Stimulated activated CD8-positive, alpha-beta memory T cell treated with anti-CD3 and anti-CD28 coated beads, Interleukin-4, amount 100 ng/mL, for 1 hour (primary cell): ENCODE measurements at places on chromosomes 6 and 20.

GRCh38 chr6:99609905-99610489 is 3.4 kb downstream of the PRDM13 start:
- no peak for DNase-seq

GRCh38 chr6:2749969-2750600 is 637 bp downstream of the MYLK4 start:
- DNase-seq: no peak

GRCh38 chr6:69019832-69020231 is 384.8 kb downstream of the ADGRB3 start:
- DNase-seq: no peak

DNA sequence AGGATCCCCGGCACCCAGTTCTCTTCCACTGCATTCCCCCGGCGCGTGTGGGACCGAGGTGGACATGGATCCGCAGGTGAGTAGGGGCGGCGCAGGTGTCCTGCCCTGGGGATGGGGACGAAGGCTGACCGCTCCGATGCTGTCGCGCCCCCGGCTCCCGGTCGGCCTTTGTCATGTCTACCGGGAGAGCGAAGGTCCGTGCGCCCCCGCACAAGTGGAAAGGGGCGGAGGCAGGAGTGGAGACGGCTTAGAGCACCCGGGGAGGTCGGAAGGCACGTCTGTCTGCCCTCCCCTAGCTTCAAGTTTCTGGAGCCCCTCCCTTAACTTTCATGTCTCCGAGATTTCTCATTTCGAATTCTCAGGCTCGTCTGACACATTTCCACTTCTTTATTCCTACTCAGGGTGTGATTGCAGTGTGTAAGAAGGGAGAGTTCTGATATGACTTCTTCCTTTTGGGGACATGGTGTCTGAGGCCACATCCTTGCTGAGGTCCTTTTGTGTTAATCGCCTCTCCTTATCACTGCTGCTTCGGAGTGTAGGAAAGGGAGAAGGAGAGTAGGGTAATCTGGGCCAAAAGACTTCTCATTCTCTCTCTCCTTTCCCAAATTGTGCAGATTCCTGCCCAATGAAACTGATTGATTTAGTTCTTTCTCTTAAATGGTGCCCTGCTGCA is 435 bp downstream of the KIFC1 start:
- DNase-seq: no peak

- no peak for DNase-seq
Measured at GRCh38 chr6:41644297-41644879, 6.1 kb downstream of the MDFI start.

GRCh38 chr6:3501826-3502500 is 45.1 kb upstream of the SLC22A23 start:
- DNase-seq: no peak

GRCh38 chr6:149212892-149213801 is 104.4 kb upstream of the TAB2 start:
- DNase-seq: no peak

- DNase-seq: no peak
Measured at GRCh38 chr6:35051396-35051795, 89.7 kb downstream of the TCP11 start.

DNA sequence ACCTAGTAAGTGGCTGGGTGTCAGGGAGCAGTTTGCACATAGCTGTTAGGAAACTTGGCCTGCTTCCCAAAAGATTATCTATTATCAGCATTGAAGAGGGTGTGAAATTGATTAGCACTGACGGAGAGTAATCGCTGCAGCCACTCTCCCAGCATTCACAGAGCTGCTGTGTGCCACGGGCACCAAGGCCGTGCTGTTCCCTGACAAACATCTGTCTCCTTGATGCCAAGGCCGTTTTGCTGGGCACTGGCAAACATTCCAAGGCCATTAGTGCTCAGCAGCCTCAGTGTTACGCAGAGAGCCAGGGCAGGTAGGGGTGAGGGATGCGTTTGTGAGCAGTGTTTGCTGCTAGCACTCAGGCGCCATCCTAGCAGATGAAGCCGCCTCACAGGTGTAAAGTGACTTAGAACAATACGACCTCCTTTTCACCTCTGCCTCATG is 57.7 kb upstream of the VSTM2L start:
- DNase-seq: no peak

- DNase-seq: no peak
Measured at GRCh38 chr20:23042270-23042669, 7.2 kb downstream of the SSTR4 start.

- DNase-seq: no peak
Measured at GRCh38 chr20:6468423-6469116, 298.9 kb upstream of the BMP2 start.

GRCh38 chr20:8616792-8617191 is 452.1 kb upstream of the PLCB4 start:
- DNase-seq: no peak

DNA sequence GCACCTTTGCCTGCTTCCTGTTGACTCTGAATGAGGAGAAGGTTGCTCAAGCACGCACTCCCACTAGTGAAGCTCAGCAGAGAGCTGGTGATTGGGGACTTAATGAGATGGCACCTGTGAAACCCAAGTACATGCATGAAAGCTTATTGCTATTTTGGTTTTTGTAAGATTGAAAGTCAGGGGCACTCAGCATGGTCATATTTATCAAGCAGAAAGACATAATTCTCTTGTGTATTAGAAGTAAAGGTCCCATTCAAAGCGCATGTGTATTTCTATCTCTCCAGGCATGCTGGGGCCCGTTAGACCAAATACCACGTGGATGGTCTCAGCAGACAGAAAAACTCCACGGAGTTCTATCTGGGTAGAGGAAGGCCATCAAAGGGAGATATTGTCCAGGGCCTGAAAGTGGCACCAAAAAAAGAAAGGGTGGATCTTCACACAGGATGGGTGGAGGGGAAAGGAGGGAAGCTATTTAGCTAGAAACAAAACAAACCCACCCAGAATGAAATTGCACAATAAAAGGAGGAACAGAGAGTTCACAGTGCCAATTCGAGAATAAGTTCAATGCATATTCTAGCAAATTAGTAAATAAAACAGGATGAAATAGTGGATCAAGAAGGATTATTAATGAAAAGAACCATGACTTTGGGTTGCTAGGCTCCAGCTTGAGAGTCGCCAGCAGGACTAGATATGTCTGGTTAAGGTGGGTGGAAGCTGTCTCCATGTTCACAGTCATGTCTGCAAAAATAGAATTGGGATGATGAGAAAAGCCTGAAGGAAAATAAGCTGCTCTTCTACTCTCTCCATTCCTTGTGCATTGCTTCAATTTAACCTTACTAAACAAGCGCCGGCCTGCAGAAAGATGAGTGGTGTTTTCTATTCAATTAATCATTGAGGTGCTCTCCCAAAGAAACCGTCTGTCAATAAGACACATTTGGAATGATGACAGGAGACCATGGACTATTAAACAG is 224.9 kb upstream of the DTNBP1 start:
- DNase-seq: no peak

DNA sequence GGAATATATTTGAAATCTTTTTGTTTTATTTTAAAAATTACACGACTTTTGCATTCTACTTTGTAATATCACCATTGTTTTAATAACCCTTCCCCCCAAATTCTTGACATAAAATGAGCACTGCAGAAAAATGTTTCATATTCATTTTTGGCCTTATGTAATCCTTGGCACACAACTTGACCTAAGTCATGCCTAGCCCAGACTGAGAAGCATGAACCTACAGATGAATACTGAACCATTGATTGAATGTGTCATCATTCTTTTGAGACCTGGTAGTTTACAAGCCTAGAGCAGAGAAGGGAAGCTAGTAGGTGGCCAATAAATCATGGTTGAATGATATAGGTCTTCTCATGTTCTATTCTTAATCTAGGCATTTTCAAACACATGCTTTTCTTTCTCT is 89.4 kb upstream of the EDN1 start:
- DNase-seq: no peak

DNA sequence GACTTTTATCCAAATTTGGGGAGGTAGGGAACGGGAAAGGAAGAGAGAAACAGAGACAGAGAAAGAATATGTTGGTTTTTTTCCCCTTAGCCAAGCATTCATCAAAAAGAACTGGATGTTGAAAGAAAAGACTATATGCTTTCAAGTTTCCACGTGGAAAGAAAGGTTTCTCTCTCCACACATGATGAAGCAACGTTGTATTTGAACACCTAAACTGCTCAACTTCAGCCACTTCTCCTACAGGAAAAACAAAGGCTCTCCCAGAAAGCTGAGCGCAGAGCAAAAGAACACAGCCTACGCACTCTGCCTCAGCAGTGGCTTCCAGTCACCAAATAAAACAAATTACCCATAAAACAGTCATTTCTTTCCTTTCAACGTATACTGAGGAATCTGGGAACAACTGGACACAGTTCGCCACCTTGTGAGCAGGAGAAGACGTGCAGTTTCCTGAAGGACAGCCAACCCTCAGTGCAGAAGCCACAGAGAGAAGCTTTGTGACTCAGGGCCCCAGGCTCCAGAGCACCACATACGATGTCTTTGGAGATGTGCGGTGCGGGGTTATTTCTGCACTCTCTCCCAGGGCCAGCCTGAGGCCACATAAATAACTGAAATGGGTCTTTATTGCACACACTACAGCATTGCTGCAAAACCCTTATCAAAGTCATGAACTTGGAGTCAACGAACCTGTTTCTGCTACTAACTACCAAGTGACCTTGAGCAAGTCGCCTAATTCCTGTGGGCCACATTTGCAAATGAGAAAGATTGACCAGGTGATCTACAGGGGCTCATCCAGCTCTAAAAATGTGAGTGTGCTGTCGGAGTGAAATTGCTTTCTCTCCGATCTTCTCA is 10.1 kb downstream of the IL17F start:
- DNase-seq: no peak

- DNase-seq: no peak
Measured at GRCh38 chr6:9801249-9801754, 613.6 kb downstream of the TFAP2A start.

GRCh38 chr20:3758566-3758965 is 9.0 kb downstream of the ADISSP start:
- DNase-seq: no peak
